Right atrium auricular region (tissue), 2 donors: ENCODE measurements at places on chromosomes 1 and 21. TPM values are rescaled to one million over a fixed set of nuclear protein-coding genes. Genes with fewer than 3 reads are reported as not detected.
A peak's percentile ranks its signal among the peaks of the same experiment; 100 is the strongest.

Gene CNN3
- total RNA-seq = 124 TPM

Gene SETD4
- 7.6 TPM for total RNA-seq

Gene SYTL1
- total RNA-seq = 1.3 TPM

Gene LIN28A
- total RNA-seq = not detected

Gene LY9
- 0.20 TPM for total RNA-seq

Gene OR6P1
- not detected for total RNA-seq

Gene KRTAP13-2
- not detected for total RNA-seq

Gene OXCT2
- 4.9 TPM for total RNA-seq

Gene GOLT1A
- total RNA-seq = not detected

GRCh38 chr1:182567629-182568028 lies 21.4 kb downstream of the RNASEL start:
- no peak overlapping the region for H3K27ac ChIP-seq
- no peaks in the 10 kb centered on the region for H3K4me1 ChIP-seq
- no peak overlapping the region for H3K4me3 ChIP-seq
- no peaks in the 10 kb centered on the region for H3K36me3 ChIP-seq

DNA sequence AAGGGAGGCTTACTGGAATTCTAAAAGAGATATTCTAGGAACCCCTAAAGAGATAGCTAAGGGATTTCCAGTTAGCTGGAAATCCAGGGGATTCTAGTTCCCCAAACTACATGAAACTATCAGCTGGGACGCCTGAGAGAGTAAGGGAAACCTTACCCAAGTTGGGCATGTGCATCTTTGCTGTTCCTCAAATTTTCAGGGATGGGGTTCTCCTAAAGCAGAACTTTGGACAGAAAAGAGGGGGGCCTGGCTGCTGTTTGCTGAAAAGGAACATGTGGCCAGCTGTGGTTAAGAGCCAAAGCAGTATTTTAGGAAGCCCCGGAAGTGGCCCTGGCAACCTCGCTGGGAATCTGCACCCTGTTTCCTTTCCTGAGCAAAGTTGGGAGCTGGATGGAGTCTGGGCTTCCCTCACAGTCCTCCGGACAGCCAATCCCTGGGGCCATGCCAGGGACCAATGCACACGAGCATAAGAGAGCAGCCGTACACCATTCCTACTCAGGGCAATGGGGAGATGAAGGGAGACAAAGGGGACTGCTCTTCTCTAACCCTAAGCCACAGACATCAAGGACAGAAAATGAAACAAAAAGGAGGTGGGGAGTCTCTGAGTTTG lies 154.3 kb downstream of the PLXNA2 start:
- no peak for DNase-seq
- H3K36me3 ChIP-seq = peaks cover 14% of the 10 kb centered on the region
- no peak overlapping the region for H3K27ac ChIP-seq
- H3K4me1 ChIP-seq = peaks cover 25% of the 10 kb centered on the region

DNA sequence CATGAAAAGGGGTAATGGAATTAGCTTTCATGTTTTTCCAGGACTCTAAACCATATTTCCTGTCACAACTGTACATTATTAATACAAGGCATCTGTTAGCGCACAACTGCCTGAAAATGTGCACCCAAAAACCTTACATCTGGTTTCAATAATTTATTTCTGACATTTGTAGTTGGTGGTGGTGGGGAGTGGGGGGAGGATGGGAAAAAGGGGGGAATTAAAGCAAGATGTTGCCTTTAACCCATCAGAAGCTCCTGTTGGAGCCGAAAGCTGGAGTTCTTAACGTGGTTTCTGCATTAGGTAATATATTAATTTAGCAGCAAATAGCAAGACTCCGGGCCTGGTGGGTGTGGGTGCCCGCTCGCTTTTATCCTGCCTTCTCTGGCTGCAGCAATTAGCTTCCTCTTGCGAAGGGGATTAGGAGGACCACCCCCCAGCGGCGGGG lies 36.9 kb upstream of the HHAT start:
- H3K4me1 ChIP-seq = no peaks in the 10 kb centered on the region
- peak overlapping the region; percentile 77 for H3K27ac ChIP-seq
- peak overlapping the region; percentile 34 for H3K4me3 ChIP-seq
- DNase-seq = no peak
- no peaks in the 10 kb centered on the region for H3K27me3 ChIP-seq
- H3K36me3 ChIP-seq = no peaks in the 10 kb centered on the region

DNA sequence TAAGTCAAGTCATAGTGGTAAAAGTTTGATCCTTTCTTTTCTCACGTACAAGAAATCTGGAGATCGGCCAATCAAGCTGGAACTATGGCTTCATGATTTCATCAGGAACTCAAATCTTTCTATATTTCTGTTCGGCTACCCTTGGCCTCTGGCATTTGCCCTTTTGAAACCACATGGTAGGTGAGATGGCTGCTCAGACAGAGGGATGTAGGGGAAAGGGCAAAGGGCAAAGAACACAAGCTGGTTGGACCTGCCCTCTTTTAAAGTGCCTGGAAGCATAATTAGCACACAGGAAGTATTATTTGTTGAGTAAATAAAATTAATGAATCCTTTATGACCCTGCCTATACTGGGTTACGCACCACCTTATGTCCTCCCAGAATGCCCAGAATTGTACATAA lies 11.5 kb upstream of the RGS1 start:
- no peak for DNase-seq
- no peaks in the 10 kb centered on the region for H3K4me1 ChIP-seq
- H3K36me3 ChIP-seq = no peaks in the 10 kb centered on the region
- no peak overlapping the region for H3K27ac ChIP-seq

- H3K4me3 ChIP-seq = no peak overlapping the region
- no peak overlapping the region for H3K27ac ChIP-seq
- H3K4me1 ChIP-seq = no peaks in the 10 kb centered on the region
- DNase-seq = no peak
Measured at GRCh38 chr1:117942293-117942692, 12.8 kb downstream of the WDR3 start.

DNA sequence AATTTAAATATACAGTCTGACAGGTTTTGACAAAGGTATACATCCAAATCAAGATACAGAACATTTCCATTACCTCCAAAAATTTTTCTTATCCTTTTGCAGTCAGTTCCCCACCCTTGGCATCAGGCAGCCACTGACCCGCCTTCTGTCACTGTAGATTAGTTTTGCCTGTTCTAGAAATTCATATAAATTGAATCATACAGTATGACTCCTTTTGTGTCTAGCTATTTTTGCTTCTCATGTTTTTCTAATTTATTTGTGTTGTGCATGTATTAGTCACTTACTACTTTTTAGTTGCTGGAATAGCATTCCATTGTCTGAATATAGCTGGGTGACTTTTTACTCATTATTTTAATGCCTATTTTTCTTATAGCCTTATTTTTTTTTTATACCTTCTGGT lies 3.8 kb downstream of the UTP25 start:
- peaks cover 17% of the 10 kb centered on the region for H3K4me1 ChIP-seq
- no peaks in the 10 kb centered on the region for H3K27me3 ChIP-seq
- H3K36me3 ChIP-seq = peaks cover 55% of the 10 kb centered on the region
- H3K4me3 ChIP-seq = no peak overlapping the region
- no peak for DNase-seq

DNA sequence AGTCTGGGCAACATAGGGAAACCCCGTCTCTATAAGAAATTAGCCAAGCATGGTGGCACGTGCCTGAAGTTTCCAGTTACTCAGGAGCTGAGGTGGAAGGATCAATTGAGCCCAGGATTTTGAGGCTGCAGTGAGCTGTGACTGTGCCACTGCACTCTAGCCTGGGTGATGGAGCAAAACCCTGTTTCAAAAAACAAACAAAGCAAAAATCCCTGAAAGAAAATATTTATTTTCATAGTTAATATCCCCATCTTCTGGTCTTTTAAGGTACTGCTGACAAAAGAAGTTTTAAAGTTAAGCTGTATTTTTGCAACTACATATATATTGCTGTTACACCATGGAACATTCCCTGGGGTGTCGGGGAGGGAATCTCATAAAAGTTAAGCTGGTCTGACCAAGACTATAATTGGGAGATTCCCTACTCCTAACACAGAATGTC lies 26.0 kb downstream of the VAMP4 start:
- H3K4me3 ChIP-seq = no peak overlapping the region
- no peak for DNase-seq
- no peaks in the 10 kb centered on the region for H3K36me3 ChIP-seq
- no peak overlapping the region for H3K27ac ChIP-seq
- no peaks in the 10 kb centered on the region for H3K4me1 ChIP-seq

GRCh38 chr1:36554323-36554628 lies 71.6 kb upstream of the CSF3R start:
- H3K36me3 ChIP-seq = no peaks in the 10 kb centered on the region
- H3K27ac ChIP-seq = no peak overlapping the region
- DNase-seq = no peak
- no peaks in the 10 kb centered on the region for H3K4me1 ChIP-seq

DNA sequence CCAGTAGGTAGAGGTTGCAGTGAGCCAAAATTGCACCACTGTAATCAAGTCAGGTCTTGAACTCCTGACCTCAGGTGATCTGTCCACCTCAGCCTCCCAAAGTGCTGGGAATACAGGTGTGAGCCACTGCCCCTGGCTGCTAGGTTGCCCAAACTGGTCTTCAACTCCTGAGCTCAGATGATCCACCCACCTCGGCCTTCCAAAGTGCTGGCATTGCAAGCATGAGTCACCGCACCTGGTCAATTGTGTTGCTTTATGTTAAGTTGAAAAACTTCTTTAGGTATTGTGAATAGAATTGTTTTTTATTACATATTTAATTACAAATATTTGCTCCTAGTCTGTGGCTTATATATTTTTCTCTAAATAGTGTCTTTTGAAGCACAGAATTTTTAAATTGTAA lies 80.5 kb downstream of the PRKAB2 start:
- no peak overlapping the region for H3K27ac ChIP-seq
- H3K36me3 ChIP-seq = no peaks in the 10 kb centered on the region
- no peaks in the 10 kb centered on the region for H3K4me1 ChIP-seq
- no peak overlapping the region for H3K4me3 ChIP-seq

DNA sequence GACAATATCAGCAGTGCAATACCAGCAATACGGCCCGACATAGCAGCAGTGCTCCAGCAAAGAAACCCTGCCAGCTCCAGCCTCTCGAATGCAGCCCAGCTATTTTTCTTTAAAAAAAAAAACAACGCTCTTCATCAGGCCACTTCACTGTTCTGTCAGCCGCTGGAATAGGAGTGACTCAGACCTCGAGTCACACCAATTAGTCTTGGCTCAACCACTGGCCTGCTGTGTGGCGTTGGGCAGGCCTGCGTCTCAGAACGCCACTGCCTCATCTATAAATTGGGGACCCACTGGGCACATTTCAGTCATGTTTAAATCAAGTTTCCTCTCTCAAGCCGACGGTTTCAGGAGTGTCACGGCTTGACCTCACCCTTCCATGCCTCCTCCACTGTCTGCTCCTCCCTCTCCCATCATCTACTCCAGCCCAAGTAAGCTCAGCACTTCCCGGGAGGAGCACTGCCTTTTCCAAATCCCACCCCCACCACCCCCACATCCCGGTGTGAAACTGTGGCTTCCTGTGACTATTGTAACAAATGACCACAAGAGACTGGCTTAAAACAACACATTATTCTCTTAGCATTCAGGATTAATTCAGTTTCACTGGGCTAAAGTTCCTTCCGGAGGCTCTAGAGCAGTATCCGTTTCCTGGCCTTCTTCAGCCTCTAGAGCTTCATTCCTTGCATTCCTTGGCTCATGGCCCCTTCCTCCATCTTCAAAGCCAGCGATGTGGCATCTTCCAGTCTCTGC lies 71.9 kb upstream of the EFHD2 start:
- peak overlapping the region; percentile 34 for H3K27ac ChIP-seq
- H3K4me3 ChIP-seq = no peak overlapping the region
- H3K27me3 ChIP-seq = no peaks in the 10 kb centered on the region
- H3K4me1 ChIP-seq = peaks cover 21% of the 10 kb centered on the region
- peak; percentile 71 for DNase-seq

DNA sequence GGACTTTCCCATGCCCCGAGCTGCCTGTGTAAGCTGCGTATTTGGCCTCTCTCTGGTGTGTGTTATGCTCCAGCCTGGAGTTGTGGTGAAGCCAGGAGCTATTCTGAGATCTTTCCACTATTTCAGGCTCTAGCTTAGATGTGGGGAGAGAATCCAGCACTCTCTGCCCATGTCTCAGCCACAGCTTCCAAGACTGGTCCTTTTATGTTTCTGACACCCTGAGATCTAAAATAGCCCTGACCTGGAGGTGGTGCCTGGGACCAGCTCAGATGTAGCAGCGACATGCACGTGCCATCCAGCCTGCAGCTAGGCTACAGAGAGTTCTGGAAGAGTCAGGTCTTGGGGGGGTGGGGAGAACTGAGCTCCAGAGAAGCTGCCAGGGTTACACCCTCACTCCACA lies 76.5 kb downstream of the TENT5C start:
- H3K4me3 ChIP-seq = no peak overlapping the region
- DNase-seq = peak; percentile 53
- peak overlapping the region; percentile 90 for H3K27ac ChIP-seq
- H3K36me3 ChIP-seq = no peaks in the 10 kb centered on the region
- H3K27me3 ChIP-seq = no peaks in the 10 kb centered on the region
- H3K4me1 ChIP-seq = no peaks in the 10 kb centered on the region

GRCh38 chr1:29577512-29577911 lies 341.2 kb downstream of the PTPRU start:
- H3K36me3 ChIP-seq = no peaks in the 10 kb centered on the region

DNA sequence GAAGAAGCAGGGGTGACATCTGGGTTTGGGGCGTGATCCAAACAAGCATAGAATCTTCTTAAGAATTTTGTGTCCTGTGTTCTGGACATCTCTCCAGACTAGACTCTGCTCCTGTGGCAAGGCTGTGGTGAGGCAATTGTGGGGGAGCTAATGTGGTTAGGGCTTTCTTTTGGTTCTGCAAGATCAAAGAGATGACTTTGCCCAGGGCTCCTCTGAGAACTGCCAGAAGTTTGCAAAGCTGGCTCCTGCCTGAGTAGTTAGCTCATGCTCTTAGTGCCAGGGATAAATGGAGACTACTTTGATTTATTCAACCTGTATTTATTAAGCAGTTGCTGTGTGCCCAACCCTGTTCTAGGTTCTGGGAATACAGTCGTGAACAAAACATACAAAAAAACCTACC lies 34.0 kb upstream of the CRNN start:
- no peaks in the 10 kb centered on the region for H3K27me3 ChIP-seq
- DNase-seq = no peak
- peaks cover 4% of the 10 kb centered on the region for H3K4me1 ChIP-seq
- H3K4me3 ChIP-seq = no peak overlapping the region

DNA sequence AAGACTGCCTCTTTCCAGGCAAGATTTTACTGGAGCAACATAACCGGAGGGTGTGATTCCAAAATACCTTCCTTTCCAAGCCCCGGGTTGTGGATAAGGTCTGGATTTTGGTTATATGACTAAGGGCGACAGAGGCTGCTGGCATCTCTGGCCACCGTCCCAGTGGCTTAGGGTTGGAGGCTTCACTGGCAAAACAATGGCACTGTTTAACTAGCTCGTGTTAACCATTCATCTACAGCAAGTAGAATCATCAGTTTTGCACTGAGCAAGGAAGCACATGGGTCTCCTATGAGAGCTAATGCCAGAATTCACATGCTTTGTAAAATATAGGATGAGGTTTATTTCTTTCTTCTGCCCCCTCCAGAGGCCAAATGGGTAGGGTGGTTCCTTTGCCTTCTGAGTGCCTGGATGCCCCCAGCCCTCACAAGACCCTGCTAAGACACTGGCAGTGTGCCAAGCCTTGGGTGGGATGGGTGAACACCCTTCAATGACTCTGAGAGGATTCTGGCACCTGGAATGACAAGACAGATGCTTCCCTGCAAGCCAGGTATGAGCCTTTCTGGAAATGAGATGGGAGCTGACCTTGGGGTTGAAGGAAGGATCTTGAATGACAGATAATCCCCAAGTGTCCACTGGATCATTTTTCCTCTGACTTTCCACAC lies 36.8 kb downstream of the DHCR24 start:
- H3K4me3 ChIP-seq = no peak overlapping the region
- no peaks in the 10 kb centered on the region for H3K36me3 ChIP-seq
- no peaks in the 10 kb centered on the region for H3K4me1 ChIP-seq
- DNase-seq = no peak
- H3K27ac ChIP-seq = no peak overlapping the region

- no peak overlapping the region for H3K27ac ChIP-seq
- no peaks in the 10 kb centered on the region for H3K27me3 ChIP-seq
- H3K36me3 ChIP-seq = no peaks in the 10 kb centered on the region
- H3K4me3 ChIP-seq = no peak overlapping the region
Measured at GRCh38 chr1:181438013-181438412, 45.3 kb upstream of the CACNA1E start.
